ENCODE measurements at places on chromosomes 13 and 19.

DNA sequence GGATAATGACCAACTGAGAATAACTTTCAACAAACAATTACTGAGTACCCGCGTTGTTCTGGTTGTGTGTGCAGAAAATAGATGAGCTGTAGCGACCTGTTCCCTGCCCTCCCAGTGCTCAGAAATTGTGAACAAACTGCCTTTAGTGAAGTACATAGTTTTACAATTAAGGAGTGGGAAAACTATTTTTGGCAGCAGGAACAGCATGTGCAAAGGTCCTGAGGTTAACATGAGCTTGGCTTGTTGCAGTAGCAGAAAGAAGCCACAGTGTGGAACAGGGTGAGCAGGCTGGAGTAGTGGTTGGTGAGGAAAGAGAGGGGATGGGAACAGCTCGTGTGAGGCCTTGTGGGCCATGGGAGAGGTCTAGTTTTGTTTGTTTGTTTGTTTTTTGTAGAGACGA is 16.0 kb downstream of the RYR1 start:
- DNase-seq, result no peak

DNA sequence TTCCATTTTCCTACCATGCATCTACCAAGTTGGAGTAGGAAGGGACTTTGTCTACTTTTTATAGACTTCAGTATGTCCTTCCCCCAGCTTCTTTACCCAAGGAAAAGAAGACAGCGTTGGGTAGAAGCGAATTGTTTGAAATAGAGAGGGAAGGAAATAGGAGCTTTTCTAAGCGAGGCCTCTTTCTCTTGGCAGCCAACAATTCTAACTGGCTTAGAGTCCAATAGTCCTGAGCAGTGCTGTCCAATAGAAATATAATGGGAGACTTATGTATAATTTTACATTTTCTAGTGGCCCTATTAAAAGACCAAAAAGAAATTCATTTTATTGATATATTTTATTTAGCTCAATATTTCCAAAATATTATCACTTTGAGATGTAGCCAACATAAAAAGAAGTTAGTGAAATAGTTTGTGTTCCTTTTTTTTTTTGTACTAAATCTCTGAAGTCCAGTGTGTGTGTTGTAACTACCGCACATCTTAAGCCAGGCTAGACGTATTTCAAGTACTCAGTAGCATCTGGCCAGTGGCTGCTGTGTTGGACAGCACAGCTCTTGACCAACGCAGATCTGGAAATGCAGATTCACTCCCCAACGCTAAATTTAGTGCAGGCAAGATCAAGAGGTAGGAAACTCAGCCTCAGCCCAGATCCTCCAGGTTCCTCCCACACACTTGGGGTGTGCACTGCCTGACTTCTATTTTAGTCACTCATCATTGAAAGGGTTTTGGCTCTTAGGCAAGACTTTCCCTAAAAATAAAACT is 179.2 kb downstream of the SHISA2 start:
- DNase-seq, result peak; percentile 1

DNA sequence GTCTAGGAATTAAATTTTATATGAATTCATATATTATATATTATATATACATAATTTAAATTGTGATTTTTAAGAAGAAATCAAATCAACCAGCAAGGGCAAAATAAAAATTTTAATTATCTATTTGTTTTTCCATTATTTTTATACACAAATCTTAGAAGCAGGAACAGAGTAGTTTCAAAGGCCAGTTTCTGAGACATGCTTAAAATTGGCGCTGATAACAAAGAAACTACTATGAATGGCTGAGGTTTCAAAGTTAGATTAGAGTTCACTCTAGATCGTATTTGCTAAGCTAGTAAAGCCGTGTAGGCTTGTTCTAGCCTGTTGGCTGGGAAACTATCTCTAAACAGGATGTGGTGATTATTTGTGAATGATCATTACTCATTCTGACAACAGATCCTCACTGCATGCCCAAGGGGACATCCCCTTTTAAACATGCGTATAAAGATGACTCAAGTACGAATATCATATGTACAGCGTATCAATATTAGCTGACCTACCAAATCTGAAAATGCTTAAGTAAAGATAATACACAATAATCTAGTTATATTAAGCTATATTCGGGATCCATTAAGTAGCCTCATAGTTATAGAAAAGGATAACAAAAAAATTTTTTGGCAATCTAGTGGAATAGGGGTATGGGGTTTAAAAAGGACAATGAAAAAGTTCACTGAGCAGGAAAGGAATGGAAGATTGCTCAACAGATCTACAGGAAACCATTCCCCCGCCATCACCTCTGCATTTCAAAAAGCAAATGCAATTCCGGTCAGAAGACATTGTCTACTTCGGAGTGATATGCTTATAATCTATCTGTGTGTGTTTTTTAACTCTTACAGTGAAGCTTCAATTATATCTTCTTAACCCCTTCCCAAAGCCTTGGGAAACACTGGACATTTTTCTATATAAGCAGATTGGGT is 150.1 kb downstream of the SHISA2 start:
- DNase-seq, result no peak

DNA sequence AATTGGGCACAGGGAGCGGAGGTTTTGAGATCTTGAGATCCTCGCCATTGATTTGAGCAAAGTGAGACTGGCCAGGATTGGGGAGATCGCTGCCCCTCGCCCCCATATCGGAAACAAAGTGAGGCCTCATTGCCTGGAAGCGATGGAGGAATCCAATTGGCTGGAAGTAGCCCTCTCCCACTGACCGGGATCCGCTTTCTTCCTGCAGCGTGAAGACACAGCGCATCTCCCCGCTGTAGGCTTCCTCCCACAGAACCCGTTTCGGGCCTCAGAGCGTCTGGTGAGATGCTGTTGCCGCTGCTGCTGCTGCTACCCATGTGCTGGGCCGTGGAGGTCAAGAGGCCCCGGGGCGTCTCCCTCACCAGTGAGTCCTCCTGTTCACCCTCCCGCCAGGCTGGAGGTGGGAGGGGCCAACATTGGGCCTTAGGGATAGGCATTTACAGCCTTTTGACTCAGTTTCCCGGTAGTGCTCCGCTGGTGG is 438 bp downstream of the PRKCSH start:
- peak; percentile 32 for DNase-seq

GRCh38 chr13:24270639-24271141 is 38.7 kb upstream of the C1QTNF9 start:
- DNase-seq, result peak; percentile 64

GRCh38 chr13:40388617-40389016 is 277.8 kb downstream of the FOXO1 start:
- peak; percentile 55 for DNase-seq

DNA sequence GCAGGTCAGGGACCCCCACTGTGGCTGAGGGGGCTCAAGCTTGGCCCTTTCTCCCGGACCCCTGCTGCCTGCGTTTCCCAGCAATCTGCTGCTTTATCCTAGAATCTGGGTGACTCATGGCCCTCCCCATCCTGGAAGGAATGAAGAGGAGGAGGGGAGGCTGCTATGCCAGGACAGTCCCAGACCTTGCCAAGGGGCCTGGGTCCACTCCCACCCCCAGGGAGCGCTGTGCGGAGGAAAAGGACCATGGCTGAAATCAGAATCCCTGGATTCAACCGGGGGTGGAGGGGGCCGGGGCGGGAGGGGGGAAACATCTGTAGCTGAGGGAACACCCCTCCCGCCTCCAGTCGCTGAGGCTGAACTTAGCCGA is 20.5 kb downstream of the ZNF114 start:
- peak; percentile 52 for DNase-seq

- DNase-seq, result no peak
Observed at GRCh38 chr13:101576977-101577376, 124.5 kb downstream of the ITGBL1 start.

DNA sequence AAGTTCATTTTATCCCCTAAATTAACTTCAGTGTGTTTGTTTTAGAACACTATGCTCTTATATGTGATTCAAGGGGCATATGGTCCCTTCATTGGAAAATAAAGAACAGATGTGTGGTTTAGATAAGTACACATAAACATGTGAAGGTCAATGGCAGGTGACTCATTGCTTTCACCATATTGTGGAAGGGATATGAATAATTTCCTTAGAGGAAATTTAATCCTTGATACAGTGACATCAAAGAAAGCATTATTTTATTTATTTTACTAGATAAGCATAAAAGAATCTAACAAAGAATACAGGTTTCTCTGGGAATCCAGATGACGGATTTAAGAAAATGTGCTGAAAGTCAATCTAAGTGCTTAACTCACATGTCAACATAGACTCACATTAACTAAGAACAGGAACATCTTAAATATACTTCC is 373.5 kb downstream of the KCTD12 start:
- peak; percentile 92 for DNase-seq

DNA sequence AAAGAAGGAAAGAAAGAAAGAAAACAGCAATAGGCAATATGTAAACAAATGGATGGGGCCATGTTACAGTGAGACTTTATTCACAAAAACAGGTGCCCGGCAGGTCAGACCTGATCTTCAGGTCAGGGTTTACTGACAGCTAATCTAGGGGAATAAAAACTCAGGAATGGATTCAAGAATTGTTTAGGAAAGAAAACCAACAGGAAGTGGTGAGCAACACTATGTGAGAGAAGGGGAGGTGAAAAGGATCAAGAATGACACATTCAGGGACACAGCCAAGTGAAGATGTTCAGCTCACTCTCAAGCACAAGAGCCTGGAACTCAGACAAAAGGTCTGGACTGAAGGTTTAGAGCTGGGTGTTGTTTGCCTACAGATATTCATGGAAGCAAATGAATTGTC is 244.5 kb downstream of the EFNB2 start:
- peak; percentile 43 for DNase-seq

DNA sequence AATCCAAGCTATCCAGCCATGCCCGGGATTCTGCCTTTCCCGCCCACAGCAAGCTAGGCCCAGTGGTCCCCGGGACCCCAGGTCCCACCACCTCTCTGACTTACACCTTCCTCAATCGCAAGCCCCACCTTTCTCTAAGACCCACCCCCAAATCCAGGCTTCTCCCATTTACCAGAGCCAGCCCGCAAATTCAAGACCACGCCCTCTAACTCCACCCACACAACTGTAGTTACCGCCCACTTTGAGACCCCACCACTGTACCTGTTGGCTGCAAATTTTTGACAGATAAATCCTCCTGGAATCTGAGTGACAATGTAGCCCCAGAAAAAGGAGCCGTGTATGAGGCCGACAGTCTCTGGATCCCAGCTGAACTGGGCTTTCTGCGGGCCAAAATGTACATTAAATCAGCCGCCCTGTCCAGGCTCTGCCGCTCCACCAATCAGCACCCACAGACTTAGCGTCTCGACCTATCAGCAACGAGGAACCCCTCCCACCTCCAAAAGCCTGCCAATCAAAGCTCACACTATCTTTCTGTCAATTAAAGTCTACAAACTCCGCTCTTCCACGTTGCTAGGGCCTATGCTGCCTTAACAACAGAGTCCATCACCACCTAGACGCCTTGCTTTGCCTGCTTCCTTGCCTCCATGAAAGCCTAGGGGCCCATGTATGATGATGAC is 6.3 kb downstream of the SLC17A7 start:
- no peak for DNase-seq

DNA sequence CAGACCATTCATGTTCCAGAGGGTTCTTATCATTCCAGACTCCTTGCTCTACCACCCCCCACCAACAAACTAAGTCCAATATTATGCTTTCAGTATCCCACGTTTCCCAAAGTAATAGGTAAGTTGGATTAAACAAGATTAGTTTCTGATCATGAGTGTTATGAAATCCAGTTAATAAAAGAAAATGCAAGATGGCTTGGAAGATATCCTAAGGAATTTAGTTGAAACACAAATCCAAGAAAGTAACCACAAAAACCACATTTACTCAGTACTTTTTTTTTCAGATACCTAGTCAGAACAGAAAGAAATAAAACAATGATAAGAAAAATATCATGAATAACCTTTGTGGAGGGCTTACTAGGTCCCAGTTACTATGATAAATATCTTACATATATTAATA is 119.4 kb upstream of the MIR17HG start:
- DNase-seq, result no peak

DNA sequence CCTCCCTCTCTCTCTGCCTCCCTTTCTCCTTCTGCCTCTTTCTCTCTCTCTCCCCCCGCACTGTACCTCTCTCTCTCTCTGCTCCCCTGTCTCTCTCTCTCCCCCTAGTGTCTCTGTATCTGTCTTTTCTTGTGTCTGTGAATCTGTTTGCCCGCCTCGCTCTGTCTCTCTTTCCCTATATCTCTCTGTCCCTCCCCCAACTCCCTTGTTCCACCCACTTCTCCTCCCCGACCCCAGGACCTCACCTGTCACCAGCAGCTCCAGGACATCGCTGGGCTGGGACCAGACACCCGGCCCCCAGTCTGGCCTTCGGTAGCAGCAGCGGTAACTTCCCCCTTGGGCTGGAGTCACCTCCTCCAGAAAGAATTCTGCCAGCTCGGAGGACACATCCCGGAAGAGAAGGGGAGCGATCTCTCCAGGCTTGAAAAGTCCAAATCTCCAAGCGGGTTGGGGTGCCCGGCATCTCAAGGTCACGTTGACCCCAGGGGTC is 3.9 kb downstream of the OSCAR start:
- DNase-seq, result peak; percentile 39

DNA sequence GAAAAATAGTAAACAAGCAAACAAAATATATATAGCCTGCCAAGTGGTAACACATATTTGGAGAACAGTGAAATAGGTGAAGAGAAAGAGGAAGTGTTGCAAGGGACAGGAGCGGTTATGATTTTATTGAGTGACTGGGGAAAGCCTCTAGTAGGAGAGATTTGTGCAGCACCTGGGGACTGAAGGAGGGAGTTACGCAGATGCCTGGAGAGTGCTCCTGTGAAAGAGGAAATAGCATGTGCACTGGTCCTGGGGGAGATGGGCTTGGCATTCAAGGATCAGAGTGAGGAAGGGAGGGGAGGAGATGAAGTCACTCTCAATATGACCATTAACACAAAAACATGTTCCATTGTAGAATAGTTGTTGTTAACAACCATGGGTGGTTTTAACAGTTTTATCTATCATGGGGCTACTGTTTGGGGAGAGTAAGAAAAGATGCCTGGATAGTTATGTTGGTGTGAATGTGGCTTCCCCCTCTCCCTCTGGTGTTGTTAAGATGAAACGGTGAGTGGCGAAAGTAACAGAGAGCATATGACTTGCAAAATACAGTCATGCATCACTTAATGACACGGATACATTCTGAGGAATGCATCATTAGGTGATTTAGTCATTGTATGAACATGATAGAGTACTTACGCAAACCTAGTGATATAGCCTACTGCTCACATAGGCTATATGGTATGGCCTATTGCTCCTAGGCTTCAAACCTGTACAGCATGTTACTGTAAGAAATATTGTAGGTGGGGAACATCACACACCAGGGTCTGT is 251.7 kb upstream of the ARGLU1 start:
- DNase-seq, result no peak

- no peak for DNase-seq
Observed at GRCh38 chr13:49410006-49410405, 33.9 kb downstream of the CAB39L start.

DNA sequence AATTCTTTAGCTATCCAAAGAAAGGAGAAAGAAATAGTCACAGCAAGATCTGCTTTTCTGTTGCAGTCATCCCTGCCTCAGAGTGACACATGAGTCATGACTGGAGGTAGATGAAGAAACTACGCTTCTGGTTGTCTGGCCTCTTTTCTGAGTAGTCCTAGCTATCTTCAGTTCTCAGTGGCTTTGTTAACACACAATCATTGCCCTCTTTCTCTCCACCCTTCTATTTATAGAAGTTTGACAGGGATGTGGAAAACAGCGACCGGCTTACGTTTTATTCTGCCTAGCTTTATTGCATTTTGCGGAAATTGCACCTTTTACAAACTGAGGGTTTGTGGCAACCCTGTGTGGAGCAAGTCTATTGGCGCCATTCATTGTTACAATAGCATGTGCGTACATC is 26.7 kb downstream of the SPATA13 start:
- DNase-seq, result peak; percentile 45

GRCh38 chr13:113500530-113501265 is 10.2 kb upstream of the DCUN1D2 start:
- no peak for DNase-seq

Data from fibroblast of villous mesenchyme (primary cell).